ENCODE measurements at places on chromosomes 13 and 19. TPM values are rescaled to one million over a fixed set of nuclear protein-coding genes. Genes with fewer than 3 reads are reported as not detected.

The IL12RB1 gene
- 0.41 TPM for total RNA-seq

The DPF1 gene
- total RNA-seq = not detected

The MYBPC2 gene
- total RNA-seq = 0.24 TPM

The CGB5 gene
- not detected for total RNA-seq

The TMEM91 gene
- total RNA-seq = 7.1 TPM

The PCDH8 gene
- total RNA-seq = not detected

The LILRB1 gene
- not detected for total RNA-seq

The TPGS1 gene
- 26.8 TPM for total RNA-seq

The GTF3A gene
- total RNA-seq = 65.1 TPM

The SYT5 gene
- not detected for total RNA-seq

The CEACAM16 gene
- total RNA-seq = not detected

The A1BG gene
- 5.2 TPM for total RNA-seq

The ELSPBP1 gene
- total RNA-seq = not detected

The KLK15 gene
- not detected for total RNA-seq

The PLVAP gene
- 204 TPM for total RNA-seq

The ANKLE1 gene
- total RNA-seq = not detected

The MTUS2 gene
- total RNA-seq = 3.6 TPM

The PROZ gene
- not detected for total RNA-seq

The ZNF541 gene
- not detected for total RNA-seq

The ZNF737 gene
- 64.0 TPM for total RNA-seq

The MBD3L5 gene
- total RNA-seq = not detected

The ZNF578 gene
- 17.1 TPM for total RNA-seq

Data from uterus (tissue), 4 donors.